Kidney epithelial cell (primary cell): ENCODE measurements at places on chromosomes 3 and 15. TPM values are rescaled to one million over a fixed set of nuclear protein-coding genes. Genes with fewer than 3 reads are reported as not detected.

The STX19 gene
- total RNA-seq, result not detected in 2 replicates

DNA sequence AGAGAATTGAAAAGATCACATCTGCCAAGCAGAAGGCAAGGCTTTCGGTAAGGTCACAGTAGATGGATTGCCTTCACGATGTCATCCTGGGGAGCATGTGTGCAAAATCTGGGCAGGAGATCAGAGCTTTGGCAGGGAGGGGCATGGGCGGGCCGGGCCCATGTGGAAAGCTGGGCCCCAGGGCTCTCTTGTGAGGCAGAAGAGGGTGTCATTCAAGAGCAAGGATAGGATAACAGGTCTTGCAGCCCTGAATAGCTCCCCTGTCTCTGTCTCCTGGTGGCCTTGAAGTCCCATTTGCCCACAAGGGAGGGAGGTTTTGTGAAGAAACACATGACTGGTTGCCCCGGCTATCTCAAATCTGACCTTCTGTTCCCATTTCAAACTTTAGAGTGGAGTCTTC, 172.0 kb downstream of the OPA1 start:
- DNase-seq, result no peak

- DNase-seq, result no peak
Observed at GRCh38 chr15:41874736-41875135, 19.1 kb downstream of the SPTBN5 start.

The DALRD3 gene
- total RNA-seq, result 55.2 and 61.0 TPM in 2 replicates

DNA sequence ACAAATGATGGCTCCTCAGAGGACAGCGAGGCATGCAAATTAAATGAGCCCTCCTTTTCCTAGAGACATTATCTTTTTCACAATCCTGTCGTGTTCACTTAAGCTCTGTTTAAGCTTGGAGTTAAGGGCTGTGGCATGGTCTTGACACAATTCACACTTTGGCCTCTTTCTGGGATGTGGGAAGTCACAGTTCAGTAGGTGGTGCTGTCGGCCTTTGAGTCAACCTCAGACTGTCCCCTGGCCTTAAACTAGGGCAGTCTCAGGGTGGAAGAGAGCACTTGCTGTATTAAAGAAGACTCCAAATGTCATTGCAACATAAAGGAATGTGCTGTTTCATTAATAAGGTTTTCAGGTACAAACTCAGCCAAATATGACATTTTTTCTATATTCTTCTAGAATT, 351.0 kb downstream of the MCTP2 start:
- DNase-seq, result no peak
